NCI-H526 treated with DMSO at 0.1 percent for 48 hours (cell line): ENCODE measurements at places on chromosomes 6 and 20.

GRCh38 chr6:145704143-145704781, 31.1 kb downstream of the EPM2A start:
- peak; percentile 17 for DNase-seq

- DNase-seq = peak; percentile 98
These were observed 214.3 kb upstream of the MARCKS start for GRCh38 chr6:113642714-113643406.

DNA sequence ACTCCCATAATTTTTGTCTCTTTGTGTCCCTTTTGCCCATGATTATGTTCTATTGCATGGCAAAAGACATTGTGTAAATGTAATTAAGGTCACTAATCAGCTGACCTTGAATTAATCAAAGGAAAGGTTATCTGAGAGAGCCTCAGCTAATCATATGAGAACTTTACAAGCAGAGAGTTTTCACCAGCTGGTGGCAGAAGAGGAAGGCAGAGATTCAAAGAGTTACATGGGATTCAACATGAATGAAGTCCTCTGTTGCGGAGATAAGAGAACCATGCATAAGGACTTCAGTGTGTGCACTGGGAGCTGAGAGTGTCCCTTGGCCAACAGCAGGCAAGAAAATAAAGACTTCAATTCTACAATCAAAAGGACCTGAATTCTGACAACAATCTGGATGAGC, 494.1 kb upstream of the ARID1B start:
- no peak for DNase-seq

GRCh38 chr6:155495011-155495768, 39.6 kb upstream of the NOX3 start:
- DNase-seq = no peak
